ENCODE measurements at places on chromosomes 3 and 15.

- no peak for DNase-seq
Measured at GRCh38 chr3:29281344-29282241, 722 bp downstream of the RBMS3 start.

DNA sequence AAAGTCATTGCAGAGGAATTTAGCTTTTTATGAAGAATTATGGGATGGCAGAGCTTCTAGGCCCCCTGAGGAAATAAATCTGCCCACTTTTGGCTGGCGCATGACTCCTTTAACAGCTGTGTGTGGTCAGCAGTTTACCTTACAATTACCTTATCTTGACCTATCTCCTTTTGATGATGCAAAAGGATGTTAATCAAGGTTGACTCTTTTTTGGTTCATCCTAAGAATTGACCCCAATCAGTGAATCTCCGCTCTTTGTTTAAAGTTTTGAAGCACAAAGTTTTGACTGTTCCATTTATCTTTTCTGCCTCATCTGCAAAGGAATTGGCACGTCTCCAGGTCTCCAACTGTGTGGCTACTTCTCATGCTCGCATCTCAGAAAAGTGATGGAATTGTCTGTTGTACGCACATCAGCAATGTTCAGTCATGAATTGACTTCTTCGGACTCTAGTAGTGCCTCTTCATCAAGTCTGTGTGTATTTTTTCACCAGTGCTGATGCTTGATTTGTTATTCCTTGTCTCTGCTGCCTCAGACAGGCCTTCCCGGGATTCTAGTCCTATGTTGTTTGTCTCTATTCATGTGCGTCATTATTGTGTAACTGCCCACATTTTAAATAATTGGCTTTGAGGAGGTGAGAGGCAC lies 196.2 kb upstream of the CFAP20DC start:
- DNase-seq: no peak

DNA sequence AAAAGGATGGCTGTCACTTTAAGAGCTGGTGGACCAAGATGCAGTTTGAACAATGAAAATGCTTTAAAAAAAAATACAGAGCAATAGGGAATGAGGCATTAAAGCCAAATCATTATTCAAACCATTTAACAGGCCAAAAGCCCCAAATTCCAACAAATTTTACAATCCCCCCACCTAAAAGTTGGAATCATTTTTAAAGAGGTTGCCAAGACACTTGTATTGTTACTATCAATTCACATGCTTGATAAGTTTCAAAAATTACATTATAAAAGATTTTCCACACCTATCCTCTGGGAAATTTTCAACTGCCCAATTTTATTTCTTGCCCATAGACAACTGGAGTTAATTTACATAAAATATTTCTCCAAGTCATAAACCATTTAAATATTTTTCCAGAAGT lies 192.3 kb upstream of the ARHGEF26 start:
- no peak for DNase-seq

- DNase-seq: no peak
Measured at GRCh38 chr3:47605652-47606051, 27.0 kb upstream of the CSPG5 start.

GRCh38 chr15:55989383-55989782 lies 4.0 kb downstream of the NEDD4 start:
- no peak for DNase-seq

DNA sequence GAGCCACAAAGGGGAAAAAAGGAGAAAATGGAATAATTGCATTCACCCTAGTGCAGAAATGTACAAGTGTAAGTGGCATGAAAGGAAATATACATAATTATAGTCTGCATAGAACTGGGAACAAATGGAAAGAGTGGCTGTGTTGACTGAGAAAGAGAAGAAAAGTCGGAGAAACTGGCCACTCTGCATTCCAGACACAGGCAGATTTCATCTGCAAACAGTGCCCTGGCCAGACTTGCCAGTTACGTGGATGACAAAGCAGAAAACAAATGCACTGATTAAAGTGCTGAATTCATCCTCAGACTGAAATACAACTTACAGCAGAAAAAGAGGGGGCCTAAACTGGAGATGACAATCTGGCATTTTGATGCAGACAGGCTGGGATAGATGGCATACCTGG lies 129.8 kb downstream of the FGF12 start:
- no peak for DNase-seq

GRCh38 chr3:195106418-195106906 lies 164.5 kb downstream of the XXYLT1 start:
- peak; percentile 79 for DNase-seq

GRCh38 chr3:190208196-190208595 lies 87.5 kb upstream of the P3H2 start:
- no peak for DNase-seq

- DNase-seq: no peak
Measured at GRCh38 chr3:46859001-46859710, 4.1 kb downstream of the MYL3 start.

DNA sequence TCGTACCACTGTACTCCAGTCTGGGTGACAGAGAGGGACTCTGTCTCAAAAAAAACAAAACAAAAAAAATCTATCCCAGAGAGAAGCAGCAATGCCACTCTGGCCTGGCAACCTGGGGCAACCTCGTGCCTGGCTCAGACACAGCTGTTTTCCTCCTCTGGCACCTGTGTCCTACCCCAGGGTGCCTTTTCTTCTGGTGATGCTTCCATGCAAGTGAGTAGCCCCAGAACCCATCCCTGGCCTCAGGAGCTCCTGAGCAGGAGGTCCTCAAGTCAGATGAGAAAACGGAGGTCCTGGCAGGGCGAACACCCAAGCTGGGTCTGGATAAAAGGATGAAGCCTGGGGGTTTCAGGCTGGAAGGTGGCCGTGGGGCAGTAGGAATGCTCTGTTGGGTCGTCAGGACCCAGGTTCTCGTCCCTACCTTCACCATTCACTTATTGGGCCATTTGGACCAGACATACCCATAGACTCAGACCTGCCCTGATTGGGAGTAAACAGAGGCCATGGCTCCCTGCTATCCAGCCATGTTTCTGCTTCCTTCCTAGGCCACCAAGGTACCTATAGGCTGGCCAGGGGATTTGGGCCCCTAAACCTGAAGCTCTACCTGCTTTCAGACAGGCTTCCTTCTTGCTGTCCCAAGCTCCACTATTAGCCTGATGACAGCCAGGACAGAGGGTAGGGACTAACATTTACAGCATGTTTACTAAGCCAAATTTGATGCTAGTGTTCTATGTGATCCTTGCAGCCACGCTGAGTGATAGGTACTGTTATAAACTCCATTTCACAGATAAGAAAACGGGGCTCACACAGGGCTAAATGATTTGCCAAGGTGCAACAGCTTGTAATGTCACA lies 102.2 kb downstream of the DAPK2 start:
- DNase-seq: no peak

GRCh38 chr3:15428539-15428938 lies 1.1 kb downstream of the EAF1 start:
- DNase-seq: no peak

- no peak for DNase-seq
Measured at GRCh38 chr15:85064710-85065109, 83.1 kb downstream of the PDE8A start.

GRCh38 chr15:98842973-98843285 lies 164.7 kb downstream of the PGPEP1L start:
- DNase-seq: no peak

GRCh38 chr15:71256934-71257664 lies 141.8 kb downstream of the THSD4 start:
- no peak for DNase-seq

GRCh38 chr3:149454746-149455145 lies 19.8 kb upstream of the TM4SF4 start:
- no peak for DNase-seq

DNA sequence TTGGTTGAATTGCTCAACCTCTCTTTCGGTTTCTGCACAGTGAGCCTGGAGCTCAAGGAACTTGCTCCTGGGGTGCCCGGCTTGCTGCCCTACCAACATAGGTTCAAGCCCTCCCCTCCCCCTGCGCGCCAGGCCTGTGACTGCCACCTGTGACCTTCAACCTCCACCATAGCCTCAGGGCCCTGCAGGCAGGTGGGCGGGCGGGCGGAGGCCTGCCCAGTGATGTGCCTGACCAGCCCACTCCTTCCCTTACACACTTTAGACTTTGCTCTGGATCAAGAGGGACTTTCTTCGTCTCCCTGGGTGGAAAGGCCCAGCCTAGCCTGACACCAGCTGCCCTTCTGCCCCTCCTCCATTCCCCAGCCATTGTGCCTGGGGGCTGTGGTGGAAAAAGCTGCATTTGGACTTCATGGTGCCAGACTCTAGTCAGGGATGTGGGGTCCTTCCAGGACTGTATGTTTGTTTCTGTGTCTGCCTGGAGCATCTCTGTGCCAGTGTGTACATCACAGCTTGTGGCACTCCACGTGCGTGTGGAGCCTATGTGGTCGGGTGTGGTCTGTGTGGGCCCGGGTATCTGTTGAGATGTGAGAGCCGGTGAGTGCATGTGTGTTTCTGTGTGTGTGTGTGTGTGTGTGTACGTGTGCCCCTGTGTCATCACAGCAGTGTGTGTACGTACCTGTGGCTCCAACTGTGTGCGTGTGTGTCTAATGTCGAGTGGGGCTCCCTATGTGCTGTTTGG lies 9.5 kb downstream of the PRKCD start:
- no peak for DNase-seq

- DNase-seq: no peak
Measured at GRCh38 chr3:13157986-13158385, 84.8 kb upstream of the IQSEC1 start.

- DNase-seq: no peak
Measured at GRCh38 chr3:69994919-69995318, 4.6 kb upstream of the SAMMSON start.

DNA sequence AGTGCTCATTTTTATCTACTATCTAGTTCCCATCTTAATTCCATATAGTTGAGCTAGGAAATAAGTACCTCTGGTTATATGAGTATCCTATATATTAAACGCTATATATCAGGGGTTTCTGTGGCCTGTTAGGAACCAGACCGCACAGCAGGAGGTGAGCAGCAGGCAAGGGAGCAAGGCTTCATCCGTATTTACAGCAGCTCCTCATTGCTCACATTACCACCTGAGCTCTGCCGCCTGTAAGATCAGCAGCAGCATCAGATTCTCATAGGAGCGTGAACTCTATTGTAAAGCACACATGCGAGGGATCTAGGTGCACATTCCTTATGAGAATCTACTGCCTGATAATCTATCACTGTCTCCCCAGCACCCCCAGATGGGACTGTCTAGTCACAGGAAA lies 23.0 kb downstream of the GSK3B start:
- no peak for DNase-seq

- DNase-seq: no peak
Measured at GRCh38 chr15:100022806-100023205, 289.6 kb upstream of the LYSMD4 start.

DNA sequence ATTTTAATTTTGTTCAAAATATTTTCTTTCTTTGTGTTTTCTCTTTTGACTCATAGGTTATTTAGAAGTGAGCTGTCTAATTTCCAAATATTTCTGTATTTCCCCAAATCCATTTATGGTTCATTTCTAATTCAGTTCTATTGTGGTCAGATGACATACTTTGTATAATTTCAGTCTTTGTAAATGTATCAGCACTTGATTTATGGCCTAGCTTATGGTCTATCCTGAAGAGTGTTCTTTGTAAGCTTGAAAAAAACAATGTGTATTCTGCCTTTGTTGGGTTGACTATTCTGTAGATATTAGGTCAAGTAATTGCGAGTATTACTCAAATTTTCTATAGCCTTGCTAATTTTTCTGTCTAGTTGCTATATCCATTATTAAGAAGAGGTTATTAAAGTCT lies 311.2 kb downstream of the OCA2 start:
- DNase-seq: no peak

- DNase-seq: no peak
Measured at GRCh38 chr3:8143186-8143585, 358.4 kb upstream of the LMCD1 start.

DNA sequence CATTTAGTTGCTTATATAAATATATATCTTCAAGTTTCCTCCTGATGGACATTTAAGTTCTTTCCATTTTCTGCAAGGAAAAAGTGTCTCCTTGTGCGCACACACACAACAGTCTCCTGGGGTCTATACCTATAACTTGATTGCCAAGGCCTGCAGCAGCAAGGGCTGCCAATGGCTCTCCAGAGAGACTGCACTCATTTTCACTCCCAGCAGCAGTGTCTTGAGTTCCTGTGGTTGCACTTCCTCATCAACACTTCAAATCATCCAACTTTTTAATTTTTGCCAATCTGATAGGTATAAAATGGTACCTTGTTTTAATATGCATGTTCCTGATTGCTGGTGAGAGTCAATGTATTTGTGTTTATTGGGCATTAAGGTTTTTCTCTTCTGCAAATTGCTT lies 23.1 kb downstream of the TNFAIP8L3 start:
- no peak for DNase-seq

- no peak for DNase-seq
Measured at GRCh38 chr15:34011481-34011880, 27.5 kb downstream of the AVEN start.

- DNase-seq: no peak
Measured at GRCh38 chr3:71810056-71810455, 25.1 kb upstream of the PROK2 start.

- no peak for DNase-seq
Measured at GRCh38 chr3:110521019-110521418, 550.6 kb upstream of the NECTIN3 start.

- no peak for DNase-seq
Measured at GRCh38 chr3:23894254-23895061, 22.3 kb downstream of the NKIRAS1 start.

- no peak for DNase-seq
Measured at GRCh38 chr3:150626148-150626930, 23.2 kb downstream of the SELENOT start.

GRCh38 chr15:73746261-73746660 lies 6.9 kb downstream of the INSYN1 start:
- no peak for DNase-seq

GRCh38 chr3:66989860-66990696 lies 8.0 kb upstream of the KBTBD8 start:
- DNase-seq: no peak

- DNase-seq: no peak
Measured at GRCh38 chr15:39092761-39093160, 488.1 kb upstream of the THBS1 start.

- DNase-seq: no peak
Measured at GRCh38 chr15:92818651-92819277, 81.4 kb upstream of the CHD2 start.
